ENCODE measurements at places on chromosomes 7 and 10.

DNA sequence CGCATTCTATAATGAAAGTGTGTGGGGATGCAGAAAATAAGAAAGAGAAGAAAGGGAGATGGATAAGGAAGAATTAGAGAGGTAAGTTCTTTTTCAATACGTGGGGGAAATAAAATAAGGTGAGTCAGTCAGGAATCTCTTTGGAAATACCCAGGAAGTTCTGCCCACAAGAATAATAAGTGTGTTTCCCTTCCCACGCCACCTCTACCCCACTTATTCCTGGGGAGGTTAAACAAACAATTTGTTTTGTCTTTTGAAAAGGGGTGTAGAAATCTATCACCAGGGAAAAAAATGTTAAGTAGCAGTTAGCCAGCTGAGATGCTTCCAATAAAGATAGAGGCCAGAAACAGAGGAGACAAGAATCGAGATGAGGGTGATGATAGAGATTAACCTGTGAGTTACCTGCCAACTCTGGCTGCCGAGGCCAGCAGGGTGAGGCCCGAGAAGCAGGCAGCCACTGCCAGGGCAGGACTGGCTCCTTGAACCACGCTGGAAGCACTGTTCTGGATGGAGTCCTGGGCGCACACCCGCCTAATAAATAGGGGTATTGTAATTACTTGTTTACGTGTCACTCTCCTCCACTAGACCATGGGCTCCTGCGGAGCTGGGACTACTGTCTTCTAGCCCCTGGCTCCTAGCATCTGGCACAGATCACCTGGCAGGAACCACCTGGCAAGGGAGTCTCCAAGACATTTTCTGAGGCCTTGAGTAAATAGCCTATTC lies 191.3 kb downstream of the FGFR2 start:
- no peak for DNase-seq

GRCh38 chr7:140641524-140642195 lies 1.0 kb upstream of the DENND2A start:
- DNase-seq: no peak

- DNase-seq: no peak
Measured at GRCh38 chr10:43322331-43322730, 49.1 kb upstream of the FXYD4 start.

DNA sequence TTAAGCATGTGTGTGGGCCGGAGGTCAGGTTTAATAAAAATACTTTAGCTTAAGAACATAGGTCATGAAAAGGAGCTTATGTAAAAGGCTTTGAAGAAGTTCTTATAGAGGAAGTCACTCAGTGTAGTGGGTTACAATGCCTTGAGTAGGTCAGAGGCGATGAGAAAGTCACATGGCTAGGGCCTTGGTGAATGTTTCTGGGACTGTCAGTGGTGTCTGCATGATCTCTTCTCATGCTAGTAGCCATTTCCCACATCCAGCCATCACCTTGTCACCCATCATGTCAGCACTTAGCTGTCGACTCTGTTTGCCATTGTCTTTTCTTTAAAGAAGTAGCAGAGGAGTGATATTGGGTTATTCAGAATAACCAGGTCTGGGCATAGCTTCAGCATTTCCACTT lies 236.6 kb downstream of the CDK14 start:
- no peak for DNase-seq

DNA sequence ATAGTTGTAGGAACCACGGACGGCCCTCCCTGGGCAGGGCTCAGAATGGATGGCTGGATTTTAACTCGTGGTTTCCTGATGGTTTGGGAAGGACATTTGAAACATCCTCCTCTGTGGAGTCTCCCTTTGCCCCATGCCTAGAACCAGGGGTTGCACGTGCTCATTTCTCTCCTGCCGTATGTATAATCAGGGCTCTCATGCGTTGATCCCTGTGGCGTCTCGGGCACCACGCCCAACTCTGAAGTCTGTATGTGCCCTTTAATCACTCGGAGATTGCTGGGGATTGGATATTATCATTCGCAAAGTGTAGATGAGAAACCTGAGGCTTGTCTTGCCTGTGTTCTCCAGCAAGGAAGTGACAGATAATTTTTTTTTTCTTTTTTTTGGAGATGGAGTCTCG lies 257.1 kb downstream of the CAMK1D start:
- DNase-seq: no peak

GRCh38 chr7:139725077-139725476 lies 52.7 kb downstream of the HIPK2 start:
- DNase-seq: peak; percentile 46

DNA sequence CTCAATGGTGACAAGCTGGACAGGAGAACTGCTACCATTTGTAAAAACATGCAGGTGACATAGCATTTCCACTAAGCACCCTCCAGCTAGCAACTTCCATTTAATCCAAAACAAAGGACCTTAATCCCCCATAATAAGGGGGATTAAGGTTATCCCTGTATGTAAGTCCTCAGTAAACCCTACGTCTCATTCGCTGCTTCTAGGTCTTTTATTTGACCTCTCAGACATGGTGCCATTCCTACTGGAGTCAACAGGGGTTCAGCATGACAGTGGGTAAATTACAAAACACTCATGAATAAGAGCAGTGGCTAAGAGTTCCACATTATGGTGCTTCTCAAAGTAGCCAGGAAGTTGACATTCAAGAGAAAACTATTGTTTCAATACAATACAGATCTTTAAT lies 121.8 kb upstream of the CAV2 start:
- no peak for DNase-seq

DNA sequence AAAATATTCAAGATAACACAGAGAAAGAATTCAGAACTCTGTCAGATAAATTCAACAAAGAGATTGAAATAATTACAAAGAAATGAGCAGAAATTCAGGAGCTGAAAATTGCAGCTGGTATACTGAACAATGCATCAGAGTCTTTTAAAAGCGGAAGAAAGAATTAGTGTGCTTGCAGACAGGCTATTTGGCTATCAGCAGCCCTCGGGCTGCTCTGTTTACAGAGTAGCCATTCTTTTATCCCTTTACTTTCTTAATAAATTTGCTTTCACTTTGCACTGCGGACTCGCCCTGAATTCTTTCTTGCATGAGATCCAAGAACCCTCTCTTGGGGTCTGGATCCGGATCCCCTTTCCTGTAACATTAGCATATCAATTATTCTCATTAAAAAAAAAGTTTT lies 1040.0 kb downstream of the SORCS3 start:
- no peak for DNase-seq

DNA sequence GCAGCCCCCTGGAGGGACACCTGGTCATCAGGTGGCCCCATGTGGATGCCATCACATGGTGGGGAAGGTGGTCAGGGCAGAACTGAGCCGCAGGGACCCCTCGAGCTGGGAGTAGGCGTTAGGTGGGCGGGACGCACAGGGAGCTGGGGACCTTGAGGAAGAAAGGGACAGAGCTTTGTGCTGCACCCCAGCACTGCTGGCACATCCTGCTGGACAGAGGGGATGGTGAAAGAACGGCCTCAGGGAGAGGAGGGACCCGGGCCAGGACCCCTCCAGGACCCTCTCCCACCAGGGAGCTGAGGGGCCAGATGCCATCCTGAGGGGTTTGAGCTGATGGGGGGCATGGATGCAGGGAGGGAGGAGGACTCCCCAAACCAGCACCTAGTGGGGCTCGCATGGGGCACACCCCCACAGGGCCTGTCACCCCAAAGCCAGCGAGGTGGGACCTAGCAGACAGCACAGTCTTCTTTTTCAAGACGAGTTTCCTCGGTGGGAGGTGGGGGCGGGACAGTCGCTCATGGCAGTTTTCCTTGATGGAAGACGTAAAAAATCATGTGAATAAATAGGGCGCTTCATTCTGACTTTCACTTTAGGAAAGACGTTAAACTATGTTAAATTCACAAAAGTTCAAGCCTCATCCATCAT lies 43.3 kb downstream of the STK32C start:
- no peak for DNase-seq

GRCh38 chr10:76970711-76971519 lies 666.7 kb downstream of the KCNMA1 start:
- no peak for DNase-seq

DNA sequence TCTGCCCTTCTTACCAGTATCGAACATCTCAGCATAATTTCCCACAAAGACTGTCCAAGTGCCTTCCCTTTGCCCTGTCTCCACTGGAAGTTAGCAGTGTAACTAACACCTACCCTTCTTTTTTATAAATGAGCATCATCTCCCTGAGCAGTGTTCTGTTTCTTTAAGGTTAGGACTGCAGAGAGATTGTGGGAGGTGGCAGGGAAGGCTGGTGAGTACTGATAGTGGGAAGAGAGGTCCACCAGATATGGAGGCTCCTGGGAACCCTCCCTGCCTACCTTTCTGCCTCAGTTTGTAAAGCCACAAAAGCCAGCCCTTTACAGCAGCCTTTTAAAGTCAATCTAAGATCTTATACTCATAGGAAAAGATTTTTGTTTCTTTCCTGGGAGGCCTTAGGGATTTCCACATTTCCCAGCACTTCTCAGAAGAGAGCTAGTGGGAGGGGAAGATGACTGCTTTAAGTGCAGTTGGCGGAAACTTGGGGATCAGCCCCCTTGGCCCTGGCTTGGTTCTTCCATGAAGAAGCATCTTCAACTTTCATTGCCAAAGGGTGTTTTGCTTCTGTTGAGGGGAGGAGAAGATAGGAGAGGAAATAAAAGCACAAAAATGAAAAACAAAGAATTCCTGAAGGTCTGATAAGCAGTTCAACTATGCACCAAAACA lies 36.6 kb upstream of the CALD1 start:
- DNase-seq: no peak

DNA sequence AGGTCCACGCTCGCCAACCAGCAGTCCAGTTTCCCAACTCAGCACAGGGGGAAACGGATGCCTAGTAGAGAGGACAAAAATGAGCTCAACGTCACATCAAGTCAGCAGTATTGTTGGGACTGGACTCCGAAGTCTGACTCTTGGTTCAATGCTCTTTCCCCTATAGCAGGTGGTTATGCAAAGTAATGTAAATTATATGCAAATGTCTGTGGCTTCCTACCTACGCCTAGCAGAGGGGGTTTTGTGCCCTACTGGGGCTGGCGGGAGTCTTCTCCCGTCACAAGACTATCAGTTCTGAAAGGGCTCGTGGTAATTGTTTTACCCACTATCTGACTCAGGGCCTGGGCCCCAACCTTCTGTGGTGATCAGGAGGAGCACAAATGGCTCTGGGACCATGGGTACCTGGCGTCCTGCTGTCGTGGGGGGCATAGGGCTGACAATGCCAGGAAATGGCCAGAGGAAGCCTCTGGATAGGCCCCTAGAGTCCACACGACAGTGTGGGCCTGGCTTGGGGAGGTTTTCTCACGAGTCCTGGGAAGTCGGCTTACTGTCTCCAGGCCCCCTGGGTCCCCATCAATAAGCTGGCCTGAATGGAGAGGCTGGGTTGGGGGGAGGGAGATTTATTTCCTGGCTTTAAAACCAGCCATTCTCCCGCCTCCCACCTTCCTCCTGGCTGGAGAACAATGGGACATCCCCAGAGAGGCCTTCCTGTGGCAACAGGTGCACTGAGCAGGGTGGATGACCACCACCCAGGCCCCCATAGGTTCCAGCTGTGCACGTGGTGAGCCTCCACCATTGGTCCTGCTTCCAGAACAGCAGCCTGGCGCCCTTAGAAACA lies 41.8 kb downstream of the UNC5B start:
- DNase-seq: no peak

DNA sequence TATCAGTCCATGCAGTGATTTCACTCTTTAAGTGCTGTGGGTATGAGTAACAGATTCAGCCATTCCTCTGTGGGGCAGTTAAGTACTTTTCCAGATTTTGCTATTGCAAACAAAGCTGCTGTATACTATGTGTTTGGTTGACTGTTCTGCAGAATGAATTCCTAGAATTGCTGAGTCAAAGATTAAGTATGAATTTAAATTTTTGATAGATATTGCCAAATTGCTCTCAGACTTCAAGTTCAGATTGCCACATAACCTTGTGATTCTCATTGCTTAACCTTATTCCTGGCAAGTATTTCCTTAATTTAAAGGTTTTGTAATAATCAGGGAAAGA lies 21.6 kb upstream of the SAR1A start:
- DNase-seq: no peak

- DNase-seq: peak; percentile 50
Measured at GRCh38 chr10:63977329-63977923, 456.2 kb downstream of the REEP3 start.

DNA sequence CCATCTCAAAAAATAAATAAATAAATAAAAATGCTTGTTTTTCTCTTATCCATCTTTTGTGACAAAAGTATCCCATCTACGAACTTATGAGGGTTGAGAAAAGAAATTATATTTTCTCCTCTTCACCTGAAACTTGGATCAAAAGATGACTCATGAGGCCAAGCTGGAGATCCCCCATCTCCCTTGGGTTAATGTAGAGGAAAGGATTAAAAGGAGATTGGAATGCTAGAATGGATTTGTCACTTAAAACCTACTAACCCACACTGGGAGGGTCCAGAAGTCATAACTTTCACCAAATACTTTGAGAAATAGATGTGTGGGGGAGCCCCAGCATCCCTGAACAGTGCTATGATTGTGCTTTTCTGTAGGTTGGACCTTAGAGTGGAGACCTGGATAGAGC lies 46.3 kb upstream of the PIK3CG start:
- no peak for DNase-seq

- DNase-seq: no peak
Measured at GRCh38 chr7:157808042-157808441, 471.2 kb downstream of the DNAJB6 start.
